ENCODE measurements at places on chromosomes 6 and 20.

DNA sequence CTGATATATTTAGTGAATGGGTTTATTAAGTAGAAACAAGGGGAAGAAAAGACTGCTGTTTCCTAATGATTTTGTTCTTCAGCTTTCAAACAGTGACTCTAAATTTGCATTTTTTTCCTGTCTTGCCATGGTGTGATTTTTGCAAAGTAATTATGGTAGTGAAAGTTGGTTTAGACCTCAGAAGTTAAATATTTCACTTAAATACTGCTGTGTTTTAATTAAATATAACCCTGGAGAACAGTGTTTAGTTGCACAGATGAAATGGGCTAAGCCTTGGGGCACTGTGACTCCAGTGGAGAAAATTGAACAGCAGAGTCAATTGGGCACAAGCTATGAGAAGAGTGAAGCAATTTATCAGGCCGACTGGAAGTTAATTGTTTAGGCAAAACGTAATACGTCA is 111.1 kb upstream of the MCHR2 start:
- no peak for DNase-seq

GRCh38 chr6:91155129-91155785 is 568.4 kb upstream of the MAP3K7 start:
- no peak for DNase-seq

GRCh38 chr20:51423290-51423667 is 119.2 kb downstream of the NFATC2 start:
- no peak for DNase-seq

GRCh38 chr6:3290931-3291211 is 32.1 kb downstream of the PSMG4 start:
- no peak for DNase-seq

- DNase-seq = no peak
These were observed 27.2 kb downstream of the DSE start for GRCh38 chr6:116397914-116398313.

DNA sequence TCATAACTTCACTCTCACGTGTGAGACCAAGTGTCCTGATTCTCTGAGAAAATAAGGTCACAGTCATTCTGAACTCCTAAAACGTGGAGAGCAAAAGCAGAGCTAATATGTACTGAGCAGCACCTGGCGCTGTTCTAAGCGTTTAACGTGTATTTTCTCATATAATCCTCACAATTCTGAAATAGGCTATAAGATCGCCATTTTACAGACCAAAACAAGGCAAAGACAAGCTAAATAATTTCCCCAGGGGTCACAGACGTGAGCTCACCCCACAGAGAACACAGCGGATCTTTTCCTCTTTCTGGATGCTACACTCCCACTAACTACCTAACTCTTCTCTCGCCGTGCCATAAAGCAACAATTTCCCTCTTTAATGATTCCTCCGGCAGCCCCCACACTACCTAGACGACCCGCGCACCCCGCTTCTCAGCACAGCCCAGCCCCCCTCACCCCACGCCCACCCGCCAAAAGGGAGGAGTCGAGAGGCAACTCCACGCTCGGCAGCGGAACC is 636 bp downstream of the SUPT3H start:
- DNase-seq = no peak

- no peak for DNase-seq
These were observed 126.6 kb downstream of the TIAM2 start for GRCh38 chr6:155121699-155122098.

GRCh38 chr20:58161192-58161591 is 67.3 kb downstream of the ANKRD60 start:
- DNase-seq = no peak

GRCh38 chr6:107264357-107264840 is 149.1 kb upstream of the BEND3 start:
- DNase-seq = no peak

GRCh38 chr20:58555078-58555765 is 40.0 kb upstream of the APCDD1L start:
- no peak for DNase-seq

DNA sequence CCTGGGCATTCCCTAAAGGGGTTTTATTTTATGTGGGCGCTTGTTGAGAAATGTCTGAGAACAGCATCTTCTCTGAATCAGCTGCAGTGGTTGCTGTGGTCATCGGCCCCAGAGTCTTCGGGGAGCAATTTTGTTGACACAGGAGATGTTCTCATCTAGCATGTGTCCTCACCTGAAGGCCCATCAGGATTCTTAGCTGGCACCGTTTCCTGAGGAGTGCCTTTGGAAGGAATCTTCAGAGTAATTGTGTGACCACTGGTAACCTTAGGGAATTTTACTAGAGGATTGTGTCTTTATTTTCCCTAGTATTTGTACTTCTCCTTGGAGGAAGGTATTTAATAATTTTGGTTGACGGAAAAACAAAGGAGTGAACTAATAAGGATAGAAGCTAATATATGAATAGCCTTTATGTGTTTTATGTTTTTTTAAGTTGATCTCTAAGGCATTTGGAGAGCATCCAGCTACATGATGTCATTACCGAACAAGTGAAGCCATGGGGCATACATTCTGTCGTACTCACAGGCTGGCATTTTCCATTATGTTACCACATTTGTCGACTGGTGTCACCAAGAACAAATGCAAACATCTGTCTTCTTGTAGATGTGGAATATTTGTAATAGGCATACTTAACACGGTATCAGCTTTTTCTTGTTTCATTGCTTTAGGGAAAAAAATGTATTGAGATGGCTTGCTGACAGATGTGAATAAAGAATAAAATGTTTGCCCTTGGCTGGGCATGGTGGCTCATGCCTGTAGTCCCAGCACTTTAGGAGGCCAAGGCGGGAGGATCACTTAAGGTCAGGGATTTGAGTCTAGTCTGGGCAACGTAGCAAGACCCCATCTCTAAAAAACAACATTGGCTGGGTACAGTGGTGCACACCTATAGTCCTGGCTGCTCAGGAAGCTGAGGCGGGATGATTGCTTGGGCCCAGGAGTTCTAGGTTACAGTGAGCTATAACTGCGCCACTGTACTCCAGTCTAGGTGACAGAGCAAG is 41.9 kb downstream of the TULP4 start:
- DNase-seq = no peak

DNA sequence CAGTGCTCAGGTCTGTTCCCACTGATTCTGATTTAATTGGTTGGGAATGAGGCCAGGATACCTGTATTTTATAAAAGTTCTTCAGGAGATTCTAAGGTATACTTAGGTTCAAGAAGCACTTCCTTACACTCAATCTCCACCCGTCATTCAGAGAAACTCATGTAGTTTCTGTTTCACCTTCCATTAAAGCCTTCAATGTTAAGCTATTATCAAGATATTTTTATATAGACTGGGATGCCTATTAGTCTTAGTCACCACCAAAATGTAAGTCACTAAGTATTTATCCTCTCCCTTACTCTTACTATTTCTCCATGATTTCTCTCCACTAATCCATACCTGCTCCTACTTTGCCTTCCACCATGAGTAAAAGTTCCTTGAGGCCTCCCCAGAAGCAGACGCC is 38.1 kb upstream of the GCLC start:
- DNase-seq = no peak

GRCh38 chr20:23143098-23143497 is 57.0 kb upstream of the CD93 start:
- DNase-seq = no peak

DNA sequence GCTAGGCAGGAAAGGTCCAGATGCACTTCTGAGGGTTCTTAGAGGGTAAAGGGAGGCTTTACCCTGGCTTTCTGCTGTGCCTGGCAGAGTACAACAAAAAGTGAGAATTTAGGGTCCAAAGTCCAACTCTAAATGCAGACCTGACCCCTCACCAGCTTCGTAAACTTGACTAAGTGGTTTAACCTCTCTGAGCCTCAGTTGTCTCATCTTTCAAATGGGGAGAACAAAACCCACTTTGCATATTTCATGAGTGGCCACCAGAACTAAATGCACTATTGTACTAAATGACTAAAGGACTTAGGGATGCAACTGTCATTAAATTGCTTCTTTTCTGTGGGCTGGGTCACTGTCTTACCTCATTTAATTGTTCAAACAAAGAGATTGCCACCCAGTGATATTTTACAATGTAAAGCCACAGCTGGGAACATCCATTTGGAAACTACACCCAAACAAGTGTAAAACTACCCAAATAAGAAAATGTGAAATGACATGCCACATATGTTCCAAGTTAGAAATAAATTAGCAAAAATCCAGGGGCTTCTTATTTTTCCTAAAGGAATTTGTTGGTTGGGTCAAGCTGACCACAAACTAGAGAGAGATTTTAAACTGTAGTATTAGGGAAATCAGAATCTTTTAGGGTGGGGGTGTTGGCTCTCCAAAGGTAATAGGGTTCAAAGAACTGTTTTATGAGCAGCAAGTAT is 48.3 kb upstream of the RIN2 start:
- no peak for DNase-seq

DNA sequence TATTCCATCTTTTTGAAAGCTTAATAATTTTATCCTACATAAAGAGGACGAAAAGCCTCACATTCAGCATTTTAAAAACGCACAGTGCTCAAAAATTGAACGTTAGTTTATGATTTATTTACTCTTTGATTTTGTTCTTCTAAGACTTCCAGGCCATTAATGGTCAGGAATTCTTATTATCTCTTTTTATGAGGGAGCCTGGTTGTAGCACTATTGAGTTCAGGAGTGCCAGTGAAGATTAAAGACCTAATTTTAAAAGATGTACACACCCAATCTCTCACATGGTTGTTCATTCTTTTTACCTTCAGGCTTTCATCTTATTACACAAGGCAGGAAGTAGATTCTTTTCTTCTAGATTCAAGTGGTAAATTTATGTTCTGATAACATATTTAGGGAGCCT is 68.6 kb downstream of the HDDC2 start:
- no peak for DNase-seq

GRCh38 chr20:20946122-20946759 is 159.9 kb downstream of the LINC00237 start:
- no peak for DNase-seq

DNA sequence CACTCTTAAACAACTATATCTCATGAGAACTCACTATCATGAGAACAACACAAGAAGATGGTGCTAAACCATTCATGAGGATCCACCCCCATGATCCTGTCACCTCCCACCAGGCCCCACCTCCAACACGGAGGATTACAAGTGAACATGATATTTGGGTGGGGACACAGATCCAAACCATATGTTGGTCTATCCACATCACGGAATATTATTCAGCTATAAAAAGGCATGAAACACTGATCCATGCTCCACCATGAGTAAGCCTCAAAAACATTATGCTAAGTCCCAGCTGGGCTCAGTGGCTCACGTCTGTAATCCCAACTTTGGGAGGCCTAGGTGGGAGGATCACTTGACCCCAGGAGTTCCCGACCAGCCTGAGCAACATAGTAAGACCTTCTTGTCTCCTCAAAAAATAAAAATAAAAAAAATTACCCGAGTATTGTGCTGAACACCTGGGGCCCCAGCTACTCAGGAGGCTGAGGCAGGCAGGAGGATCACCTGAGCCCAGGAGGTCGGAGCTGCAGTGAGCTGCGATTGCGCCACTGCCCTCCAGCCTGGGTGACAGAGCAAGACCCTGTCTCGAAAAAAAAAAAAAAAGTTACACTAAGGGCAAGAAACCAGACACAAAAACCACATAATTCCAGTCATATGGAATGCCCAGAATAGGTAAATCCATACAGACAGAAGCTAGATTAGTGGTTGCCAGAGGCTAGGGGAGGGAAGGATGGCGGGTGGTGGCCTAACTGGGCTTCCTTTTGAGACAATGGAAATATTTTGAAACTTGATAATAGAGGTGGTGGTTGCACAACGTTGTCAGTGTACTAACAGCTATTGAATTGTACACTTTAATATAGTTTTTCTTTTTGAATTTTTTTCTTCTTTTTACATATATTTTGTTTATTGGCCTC is 43.1 kb downstream of the ZNF217 start:
- DNase-seq = no peak

DNA sequence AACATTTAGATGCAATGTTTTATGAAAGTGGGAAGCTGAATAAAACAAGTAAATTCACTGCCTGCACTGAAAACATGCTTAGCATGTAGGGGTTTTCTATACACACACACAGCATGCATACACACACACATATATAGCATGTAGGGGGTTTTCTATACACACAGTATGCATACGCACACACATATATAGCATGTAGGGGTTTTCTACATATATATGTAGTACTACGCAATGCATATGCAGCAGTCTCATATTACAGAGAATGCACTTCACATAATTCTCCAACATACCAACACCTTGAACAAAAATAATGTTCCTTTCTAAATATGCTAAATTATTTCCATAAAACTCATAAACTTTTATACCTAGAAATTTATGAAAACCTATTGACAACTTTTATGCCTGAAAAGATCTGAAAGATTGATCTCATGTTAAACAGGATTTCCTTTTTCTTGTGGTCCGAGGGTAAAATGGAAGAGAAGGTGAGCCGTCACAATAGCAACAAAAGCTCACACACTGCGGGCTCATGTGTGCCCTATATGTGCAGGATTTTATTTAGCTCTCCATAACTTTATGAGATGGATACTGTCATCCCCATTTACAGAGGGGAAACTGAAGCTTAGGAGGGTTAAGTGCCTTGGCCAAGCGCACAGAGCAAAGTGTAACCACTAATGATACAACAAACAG is 81.9 kb upstream of the TULP1 start:
- no peak for DNase-seq

DNA sequence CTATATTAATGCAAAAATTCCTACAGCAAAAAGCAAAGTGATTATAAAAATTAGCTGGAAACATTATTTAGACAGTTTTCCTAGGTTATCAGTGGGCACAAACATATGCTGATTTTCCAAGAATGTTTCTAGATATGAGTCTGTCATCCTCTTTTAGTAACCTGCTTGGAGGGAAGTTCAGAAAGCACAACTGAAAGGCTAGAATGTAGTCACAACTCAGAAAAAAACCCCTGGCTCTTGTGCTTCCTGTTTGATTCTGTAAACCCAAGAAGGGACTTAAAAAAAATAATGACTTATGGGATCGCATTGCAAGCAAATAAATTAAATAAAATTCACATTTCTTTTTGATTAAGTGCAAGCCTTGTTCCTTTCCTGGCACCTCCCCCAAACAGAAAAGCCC is 708.4 kb upstream of the EPHA7 start:
- no peak for DNase-seq

DNA sequence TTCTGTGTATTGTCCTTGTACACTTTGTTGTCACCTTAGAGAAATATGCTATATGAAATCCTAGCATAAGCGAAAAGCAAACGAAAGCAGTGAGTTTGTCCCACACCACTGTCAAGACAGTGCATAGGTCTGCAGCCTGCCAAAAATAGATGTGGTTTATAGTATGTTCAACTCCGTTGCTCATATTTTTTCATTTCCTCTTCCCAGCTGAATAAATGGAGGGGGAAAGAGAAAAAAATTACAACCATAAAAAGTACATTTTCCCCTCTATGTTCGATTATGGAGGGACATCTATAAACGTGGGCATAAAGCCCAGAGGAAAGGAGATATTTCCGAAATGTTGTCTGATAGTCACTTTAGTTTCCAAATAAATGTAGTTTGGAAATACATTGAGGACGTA is 25.8 kb downstream of the PRL start:
- DNase-seq = no peak
